ENCODE measurements at places on chromosomes 4 and X. TPM values are rescaled to one million over a fixed set of nuclear protein-coding genes. Genes with fewer than 3 reads are reported as not detected.

- H3K4me1 ChIP-seq, result no peaks in the 10 kb centered on the region
- no peaks in the 10 kb centered on the region for H3K36me3 ChIP-seq
- no peak for DNase-seq
- H3K27me3 ChIP-seq, result no peaks in the 10 kb centered on the region
Observed at GRCh38 chr4:149823769-149824221, 8.2 kb upstream of the IQCM start.

DNA sequence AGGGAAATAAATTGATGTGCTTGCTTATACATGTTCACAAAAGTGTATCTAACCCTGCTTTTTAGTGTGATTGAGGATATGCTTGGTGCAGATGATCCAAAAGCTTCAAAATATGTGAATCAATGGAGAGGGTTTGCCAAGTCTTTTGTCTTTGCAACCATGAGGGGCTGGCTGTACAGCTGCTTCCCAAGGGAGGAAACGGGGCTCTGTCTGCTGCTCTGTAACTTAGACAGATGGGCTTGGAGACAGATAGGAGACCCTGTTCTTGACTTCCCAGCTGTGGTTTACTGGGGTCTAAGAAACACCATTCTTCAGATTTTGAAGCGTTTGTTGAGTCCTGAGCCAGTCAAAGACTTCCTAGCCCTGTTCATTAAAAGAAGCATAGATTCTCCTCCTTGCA is 152.3 kb downstream of the DCLK2 start:
- no peak overlapping the region for H3K27ac ChIP-seq
- DNase-seq, result no peak
- H3K4me3 ChIP-seq, result no peak overlapping the region
- no peaks in the 10 kb centered on the region for H3K4me1 ChIP-seq

DNA sequence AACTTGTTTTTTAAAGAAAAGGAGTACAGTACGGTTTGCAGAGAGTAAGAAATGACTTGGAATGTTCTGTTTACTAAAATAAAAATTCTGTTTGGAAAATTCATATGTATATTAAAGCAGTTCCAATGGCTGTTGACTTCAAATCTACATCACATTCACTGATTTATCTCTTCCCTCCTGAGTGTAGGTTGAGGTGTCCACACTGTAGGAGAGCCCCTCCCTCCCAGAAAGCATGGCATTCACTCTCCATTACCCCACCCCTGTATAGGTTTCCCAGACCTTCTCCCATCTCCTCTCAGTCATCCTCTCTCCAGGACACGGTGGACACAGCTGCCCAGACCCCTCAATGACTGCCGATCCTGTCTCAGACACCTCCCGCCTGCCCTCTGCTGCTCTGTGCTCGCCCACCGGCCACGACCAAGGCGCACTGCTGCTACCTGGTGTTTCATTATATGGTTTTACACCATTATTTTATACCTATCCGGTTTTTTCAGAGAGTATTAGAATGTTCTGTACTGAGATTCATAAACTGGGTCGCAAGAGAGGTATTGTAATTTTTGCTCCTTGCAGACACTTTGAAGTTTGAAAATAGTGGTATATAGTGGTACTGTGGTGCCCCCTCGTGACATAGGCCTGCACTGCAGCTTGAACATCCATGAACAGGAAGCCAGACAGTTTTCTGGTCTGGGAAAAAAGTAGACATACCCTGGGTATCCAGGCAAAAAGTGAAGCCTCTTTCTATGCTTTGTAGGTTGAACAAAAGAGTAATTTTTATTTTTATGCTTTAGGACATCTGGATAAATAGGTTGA is 38.8 kb upstream of the BEX4 start:
- no peak for DNase-seq
- no peak overlapping the region for H3K4me3 ChIP-seq
- H3K36me3 ChIP-seq, result no peaks in the 10 kb centered on the region
- H3K27me3 ChIP-seq, result no peaks in the 10 kb centered on the region
- H3K27ac ChIP-seq, result no peak overlapping the region
- H3K4me1 ChIP-seq, result no peaks in the 10 kb centered on the region

DNA sequence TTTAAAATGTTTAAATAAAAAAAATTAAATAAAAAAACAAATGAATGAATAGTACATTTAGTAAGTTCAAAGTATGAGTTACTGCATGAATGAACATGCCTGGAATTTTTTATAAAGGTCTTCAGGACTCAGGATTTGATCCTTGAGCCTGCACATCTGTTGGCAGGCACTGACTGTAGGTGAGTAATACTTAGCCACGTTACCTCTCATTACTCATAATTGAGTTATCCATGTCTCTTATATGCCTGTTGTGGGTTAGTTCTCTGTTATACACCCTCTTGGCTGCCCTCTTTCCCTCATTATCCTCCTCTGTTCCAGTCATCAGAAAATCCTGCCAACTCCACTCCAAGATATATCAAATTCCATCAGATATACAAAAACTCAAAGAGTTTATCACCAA is 276.0 kb downstream of the FBXW7 start:
- no peak for DNase-seq
- H3K36me3 ChIP-seq, result no peaks in the 10 kb centered on the region
- H3K27me3 ChIP-seq, result no peaks in the 10 kb centered on the region
- peaks cover 23% of the 10 kb centered on the region for H3K4me1 ChIP-seq
- H3K4me3 ChIP-seq, result no peak overlapping the region
- H3K27ac ChIP-seq, result no peak overlapping the region

The DIPK2B gene
- 22.1 TPM for total RNA-seq

The HTT gene
- 49.8 TPM for total RNA-seq

The ZMAT1 gene
- 8.3 TPM for total RNA-seq

The SSX1 gene
- not detected for total RNA-seq
